Lung (tissue), 17 donors: ENCODE measurements at places on chromosomes 4 and X. TPM values are rescaled to one million over a fixed set of nuclear protein-coding genes. Genes with fewer than 3 reads are reported as not detected.
A peak's percentile ranks its signal among the peaks of the same experiment; 100 is the strongest.

DNA sequence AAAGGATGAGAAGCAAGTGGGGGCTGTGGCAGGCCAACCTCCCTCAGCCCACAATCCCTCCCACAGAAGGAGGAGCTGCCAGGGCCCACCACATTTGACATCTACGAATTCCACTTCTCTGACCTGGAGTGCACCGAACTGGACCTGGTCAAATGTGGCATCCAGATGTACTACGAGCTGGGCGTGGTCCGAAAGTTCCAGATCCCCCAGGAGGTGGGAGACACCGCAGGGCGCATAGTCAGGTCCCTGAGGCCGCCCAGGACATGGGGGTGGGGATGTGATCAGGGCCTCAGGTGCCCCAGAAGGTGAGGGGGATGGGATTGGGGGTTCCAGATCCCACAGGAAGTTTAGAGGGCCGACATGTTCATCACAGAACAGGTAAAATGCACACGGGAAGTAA lies 13.7 kb downstream of the ATP5ME start:
- peak; percentile 9 for DNase-seq
- no peaks in the 10 kb centered on the region for H3K4me1 ChIP-seq
- no peaks in the 10 kb centered on the region for H3K36me3 ChIP-seq

DNA sequence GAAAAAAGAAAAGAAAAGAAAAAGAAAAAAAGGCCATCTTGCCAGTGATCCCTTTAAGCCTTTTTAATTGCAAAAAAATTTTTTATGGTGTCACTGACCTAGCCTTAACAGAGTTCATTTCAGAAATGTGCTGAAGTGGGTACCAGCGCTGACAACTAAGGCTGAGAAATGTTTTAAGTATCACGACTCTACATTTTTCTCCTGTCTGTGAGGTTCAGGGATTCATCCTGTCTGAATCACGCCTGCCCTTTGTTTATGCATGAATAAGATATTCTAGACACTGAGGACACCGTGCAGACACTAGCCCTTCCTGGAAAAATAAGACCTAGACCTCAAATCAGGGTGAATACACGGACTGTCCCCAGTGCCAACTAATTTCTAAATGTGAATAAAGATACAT lies 154.4 kb upstream of the NOCT start:
- no peak overlapping the region for H3K27ac ChIP-seq
- no peaks in the 10 kb centered on the region for H3K36me3 ChIP-seq
- DNase-seq: no peak
- H3K4me1 ChIP-seq: no peaks in the 10 kb centered on the region
- no peaks in the 10 kb centered on the region for H3K27me3 ChIP-seq

Gene NDST4
- polyA plus RNA-seq: not detected

GRCh38 chrX:47844117-47844516 lies 7.4 kb downstream of the ZNF81 start:
- no peak overlapping the region for H3K27ac ChIP-seq
- H3K36me3 ChIP-seq: peaks cover 6% of the 10 kb centered on the region
- no peaks in the 10 kb centered on the region for H3K4me1 ChIP-seq
- DNase-seq: no peak
- H3K4me3 ChIP-seq: no peak overlapping the region
- no peaks in the 10 kb centered on the region for H3K27me3 ChIP-seq

DNA sequence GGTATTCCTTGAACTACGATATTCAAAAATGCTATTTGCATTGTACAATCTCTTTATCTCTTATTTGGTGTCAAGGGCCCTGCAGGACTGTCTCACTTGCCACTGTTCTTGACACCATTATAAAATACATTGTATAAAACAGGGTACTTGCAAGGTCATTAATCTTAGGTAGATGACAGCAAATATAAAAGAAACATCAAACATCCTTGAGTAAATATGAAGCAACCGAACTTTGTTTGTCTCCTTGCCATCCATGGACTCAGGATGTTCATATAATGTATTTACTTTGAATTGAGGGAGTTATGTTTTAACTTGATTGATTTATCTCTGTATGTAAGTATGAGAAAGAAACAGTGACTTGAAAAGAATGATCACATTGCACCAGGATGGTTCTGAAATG lies 87.3 kb downstream of the UGT2B4 start:
- DNase-seq: no peak
- no peaks in the 10 kb centered on the region for H3K4me1 ChIP-seq
- H3K4me3 ChIP-seq: no peak overlapping the region
- no peaks in the 10 kb centered on the region for H3K36me3 ChIP-seq

GRCh38 chr4:61911313-61911756 lies 711.2 kb downstream of the ADGRL3 start:
- peaks cover 5% of the 10 kb centered on the region for H3K4me1 ChIP-seq
- no peak for DNase-seq
- no peak overlapping the region for H3K27ac ChIP-seq
- no peaks in the 10 kb centered on the region for H3K27me3 ChIP-seq
